ENCODE measurements at places on chromosomes 2 and 18.

DNA sequence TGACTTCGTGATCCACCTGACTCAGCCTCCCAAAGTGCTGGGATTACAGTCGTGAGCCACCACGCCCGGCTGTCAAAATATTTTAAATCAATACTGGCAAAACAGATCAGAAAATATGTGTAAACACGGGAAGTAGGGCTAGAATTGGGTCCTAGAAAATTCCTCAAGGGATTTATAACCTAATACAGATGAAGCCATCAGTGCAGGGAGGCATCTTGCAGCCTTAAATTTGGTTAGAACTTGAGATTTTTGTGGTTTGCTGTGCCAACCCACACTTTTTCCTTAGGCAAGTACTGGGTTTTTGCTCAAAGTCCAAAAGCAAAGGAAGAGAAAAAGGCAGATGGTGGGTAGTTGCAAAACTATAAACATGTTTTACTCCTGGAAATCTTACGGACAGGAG, 33.7 kb upstream of the NFE2L2 start:
- DNase-seq = no peak

DNA sequence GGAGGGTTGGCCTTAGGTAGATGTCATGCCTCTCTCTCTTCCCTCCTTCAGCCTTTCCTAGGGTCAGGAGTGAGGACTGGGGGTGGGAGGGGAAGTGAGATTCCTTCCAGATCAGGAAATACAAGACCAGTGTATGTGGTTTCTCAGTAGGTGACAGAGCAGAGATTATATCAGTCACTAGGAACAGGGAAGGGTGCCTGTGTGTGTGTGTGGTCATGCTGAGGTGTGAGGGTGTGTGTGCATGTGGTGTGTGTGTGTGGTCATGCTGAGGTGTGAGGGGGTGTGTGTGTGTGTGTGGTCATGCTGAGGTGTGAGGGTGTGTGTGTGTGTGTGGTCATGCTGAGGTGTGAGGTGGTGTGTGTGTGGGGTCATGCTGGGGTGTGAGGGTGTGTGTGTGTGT, 259.8 kb downstream of the LOXHD1 start:
- no peak for DNase-seq

DNA sequence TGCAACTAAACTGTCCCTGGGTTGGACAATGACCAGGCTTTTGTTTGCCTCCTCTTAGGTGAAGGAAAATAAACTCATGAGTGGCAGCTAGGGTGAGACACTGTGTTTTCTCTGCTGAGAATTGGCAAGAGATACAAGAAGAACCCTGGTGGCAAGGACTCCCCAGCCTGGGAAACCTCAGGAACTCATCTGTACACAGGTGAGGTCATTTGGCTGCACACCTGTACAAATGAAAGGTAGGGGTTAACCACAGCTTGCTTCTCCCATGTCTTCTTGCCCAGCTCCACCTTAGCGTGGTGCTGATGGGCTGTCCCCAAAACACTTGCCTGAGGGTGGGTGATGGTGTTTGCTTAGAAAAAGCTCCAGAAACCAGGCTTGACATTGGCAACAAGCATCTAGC, 97.2 kb upstream of the FAM136A start:
- DNase-seq = no peak

- peak; percentile 43 for DNase-seq
Observed at GRCh38 chr2:38444247-38444646, 67.2 kb upstream of the ATL2 start.

DNA sequence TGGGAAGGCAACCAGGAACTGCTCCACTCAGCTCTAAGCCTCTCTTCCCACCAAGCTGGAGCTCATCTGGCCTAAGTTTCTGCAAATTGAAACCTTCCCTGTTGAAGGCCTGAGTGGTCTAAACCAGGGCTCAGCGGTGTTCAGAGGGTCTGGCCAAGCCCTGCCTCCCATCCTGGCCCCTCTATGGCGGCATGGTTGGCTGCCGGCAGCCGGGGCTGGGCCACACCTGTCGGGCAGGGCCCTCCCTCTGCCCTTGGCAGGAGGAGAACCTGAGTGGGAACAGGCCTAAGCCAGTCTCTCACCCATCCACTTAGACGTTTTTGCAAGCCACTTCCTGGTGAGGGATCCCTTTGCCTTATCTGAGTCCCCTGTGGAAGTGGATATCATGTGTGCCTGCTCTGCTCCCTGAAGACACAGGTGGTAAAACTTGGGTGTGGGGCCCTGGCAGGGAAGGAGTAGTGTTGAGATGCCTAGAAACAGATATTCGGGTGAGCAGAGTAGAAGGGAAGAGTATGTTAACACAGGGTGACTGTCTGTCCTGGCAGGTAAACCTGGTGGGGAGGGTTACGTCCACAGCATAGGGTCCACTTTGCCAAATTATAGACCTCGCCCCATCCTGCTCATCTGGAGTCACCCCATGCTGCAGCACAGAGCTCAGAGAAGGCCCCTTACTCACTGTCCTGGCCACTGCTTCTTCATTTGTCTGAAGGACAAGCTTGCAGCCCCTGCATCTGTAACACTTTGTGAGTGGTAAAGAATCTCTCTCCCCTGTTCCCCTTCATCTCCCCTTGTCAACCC, 63.0 kb upstream of the SIX2 start:
- no peak for DNase-seq

DNA sequence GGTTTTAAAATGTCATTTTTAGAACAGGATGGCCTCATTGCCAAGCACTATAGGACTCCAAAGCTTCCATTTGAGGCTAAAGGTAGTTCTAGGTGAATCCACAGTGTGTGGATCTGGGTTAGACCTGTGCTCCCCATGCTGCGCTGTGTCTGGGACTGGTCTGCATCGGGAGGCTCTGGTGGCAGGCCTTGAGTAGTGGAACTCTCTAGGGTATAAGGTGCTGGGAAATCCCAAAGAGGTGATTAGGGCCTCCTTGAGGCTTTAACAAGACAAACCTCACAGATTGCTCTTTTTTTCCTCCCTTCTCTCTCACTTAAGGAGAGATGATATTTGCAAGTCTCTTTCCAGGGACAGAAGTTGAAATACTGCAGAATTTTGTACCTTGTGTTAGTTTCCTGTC, 9.3 kb downstream of the SEC11C start:
- DNase-seq = no peak

DNA sequence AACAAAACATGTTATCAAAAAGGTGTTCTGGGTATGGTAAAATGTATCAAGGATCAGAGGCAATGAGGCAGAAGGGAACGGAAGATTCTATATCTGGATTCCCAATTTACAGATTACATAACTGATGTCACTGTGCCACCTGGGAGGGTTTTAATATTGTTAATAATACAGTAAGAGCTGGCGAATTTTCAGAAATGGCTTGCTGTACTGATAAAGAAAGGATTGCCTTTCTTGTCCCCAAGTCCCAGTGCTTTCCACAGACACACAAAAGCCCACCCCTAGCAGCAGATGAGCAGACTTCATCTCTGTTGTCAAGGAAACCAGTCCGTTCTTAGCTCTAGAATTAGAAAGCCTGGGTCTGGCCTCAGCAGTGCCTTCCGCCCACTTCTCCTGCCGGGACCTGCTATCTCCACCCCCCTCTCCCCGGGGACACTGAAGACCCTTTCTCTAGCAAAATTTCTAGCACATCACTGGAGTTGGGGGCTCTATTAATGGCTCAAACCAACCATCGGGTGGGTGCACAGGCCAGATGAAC, 34.3 kb downstream of the ADD2 start:
- no peak for DNase-seq

- DNase-seq = no peak
Observed at GRCh38 chr2:216107320-216107719, 1.8 kb upstream of the XRCC5 start.

DNA sequence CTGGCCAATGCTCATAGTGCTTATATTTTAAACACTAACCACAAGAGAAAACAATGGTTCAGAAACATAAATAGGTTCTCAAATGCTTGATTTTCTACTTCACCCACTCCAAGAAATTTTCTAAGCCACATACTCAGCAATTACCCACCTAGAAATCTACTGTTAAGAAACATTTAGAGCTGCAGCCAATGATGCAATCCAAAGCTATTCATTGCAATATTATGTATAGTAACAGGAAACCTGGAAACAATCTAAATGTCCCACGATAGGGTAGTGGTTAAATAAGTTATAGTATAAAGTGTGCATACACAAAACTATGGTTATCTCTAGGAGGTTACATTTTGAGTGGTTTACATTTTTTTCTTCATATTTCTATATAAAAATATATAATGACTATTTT, 5.7 kb downstream of the FAM237A start:
- no peak for DNase-seq

DNA sequence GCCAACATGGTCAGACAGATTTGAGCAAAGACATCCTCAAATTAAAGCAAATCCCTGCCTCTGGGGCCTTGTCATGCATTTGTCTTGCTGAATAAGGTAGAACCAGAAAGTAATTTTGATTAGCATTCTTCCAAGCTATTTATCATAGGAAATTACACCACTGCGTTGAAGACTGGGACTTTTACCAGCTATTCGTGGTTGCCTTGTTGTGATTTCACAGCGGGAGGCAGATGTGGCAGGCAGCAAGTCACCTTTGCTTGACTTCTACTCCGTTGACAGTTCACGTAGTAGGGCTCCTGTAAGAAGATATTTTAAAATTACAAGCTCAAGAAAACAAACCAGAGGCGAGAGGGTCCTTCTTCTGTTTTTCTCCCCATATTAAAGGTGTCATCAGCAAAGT, 80.6 kb downstream of the EN1 start:
- DNase-seq = no peak

DNA sequence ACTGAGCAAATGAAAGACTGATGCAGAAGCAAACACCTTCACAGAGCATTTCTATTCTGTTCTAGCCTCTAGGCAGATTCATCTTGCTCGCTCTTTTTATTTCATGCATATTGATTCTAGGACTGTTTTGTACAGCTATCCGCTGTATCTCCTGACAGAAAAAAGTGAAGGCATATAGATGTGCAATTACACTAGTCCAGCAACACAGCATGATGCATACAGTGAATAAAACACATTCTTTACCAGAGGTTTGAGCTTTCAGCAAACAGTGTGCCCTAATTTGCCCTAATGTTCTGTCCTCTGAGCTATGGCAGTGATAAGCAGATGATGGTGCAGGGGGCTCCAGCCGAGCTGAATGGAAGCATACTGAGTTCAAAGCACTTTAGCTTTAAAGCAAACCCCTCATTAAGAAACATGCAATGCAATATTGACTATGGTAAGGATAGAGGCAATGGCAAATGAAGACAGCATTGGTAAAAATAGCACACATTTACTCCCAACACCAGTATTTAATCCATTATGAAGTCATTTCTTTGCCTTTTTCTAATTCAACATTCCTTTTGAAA, 141.2 kb upstream of the RGPD4 start:
- DNase-seq = no peak

Measured in non-pigmented ciliary epithelial cell (primary cell).